Activated gamma-delta T cell treated with Interleukin-2 at 50 U/mL for 16 hours (primary cell): ENCODE measurements at places on chromosomes 7 and 10.

DNA sequence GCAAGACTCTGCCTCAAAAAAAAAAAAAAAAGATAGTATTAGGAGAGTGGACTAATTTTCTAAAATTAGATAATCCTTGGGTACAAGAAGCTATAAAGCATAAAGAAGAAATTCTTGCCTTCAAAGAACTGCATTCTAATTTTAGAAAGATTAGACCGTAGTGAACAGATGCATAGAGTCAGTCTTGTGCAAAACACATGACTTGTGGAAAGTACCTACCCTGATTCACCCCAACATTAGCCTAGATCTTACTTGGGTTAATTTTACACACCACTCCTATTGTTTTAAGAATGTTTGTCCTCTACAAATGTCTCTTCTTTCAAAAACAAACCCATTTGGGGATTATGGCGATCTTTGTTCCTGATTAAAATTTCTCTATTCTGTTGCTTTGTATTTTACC lies 38.9 kb upstream of the SP8 start:
- DNase-seq = no peak

DNA sequence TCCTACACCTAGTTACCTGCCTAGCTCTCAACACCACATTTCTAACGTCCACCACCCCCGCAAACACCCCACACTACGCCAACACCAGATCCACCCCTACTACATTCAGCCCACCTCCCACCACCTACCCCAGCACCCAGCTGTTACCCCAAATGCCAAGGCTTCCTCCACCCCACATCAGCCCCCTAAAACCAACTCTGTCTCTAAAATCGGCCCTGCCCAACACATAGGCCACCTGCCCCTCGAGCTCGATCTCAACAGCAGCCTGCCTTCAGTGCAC lies 53.3 kb upstream of the SLF2 start:
- no peak for DNase-seq

GRCh38 chr10:114899982-114900381 lies 38.0 kb upstream of the TRUB1 start:
- DNase-seq = no peak

GRCh38 chr7:158098125-158099030 lies 489.2 kb downstream of the PTPRN2 start:
- DNase-seq = no peak

GRCh38 chr7:123612024-123612423 lies 10.4 kb downstream of the ASB15 start:
- no peak for DNase-seq
